ENCODE measurements at places on chromosomes 2 and 18.

DNA sequence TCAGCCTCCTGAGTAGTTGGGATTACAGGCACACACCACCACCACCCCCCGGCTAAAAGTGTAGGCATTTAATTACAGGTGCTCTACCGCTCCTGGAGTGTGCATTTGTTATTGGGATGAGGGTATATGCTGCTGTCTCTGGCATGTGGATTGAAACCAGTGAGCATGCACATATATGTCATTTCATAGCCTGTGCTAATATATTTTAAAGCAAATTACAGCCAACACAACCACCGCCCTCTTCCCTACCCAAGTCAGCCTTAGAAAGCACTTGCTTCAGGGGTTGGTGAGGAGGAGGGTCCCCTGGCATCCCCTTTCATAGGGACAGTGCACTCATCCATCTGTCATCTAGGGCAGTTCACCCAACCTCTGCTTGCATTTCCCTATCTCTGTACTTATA is 10.5 kb upstream of the TBC1D8 start:
- no peak for DNase-seq

DNA sequence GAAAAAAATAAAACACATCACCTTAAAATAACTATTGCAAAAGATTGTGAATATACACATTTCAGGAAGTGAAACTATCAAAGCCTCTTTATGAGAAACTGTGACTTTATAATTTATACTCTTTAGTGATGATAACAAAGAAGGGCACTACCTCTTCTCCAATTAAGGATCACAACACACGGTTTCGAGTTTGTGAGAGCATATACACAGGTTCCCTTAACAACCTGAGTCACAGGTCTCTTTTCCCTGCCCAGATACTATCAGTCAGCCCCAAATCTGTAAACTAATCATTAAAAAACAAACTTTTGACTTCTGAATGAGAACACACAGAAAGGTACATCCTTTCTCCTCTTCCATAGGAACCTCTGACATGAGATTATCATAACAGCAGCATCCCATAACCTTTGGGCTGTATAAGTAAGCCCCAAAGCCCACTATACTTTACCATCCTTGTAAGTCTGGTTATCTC is 44.9 kb downstream of the PTPN2 start:
- no peak for DNase-seq

DNA sequence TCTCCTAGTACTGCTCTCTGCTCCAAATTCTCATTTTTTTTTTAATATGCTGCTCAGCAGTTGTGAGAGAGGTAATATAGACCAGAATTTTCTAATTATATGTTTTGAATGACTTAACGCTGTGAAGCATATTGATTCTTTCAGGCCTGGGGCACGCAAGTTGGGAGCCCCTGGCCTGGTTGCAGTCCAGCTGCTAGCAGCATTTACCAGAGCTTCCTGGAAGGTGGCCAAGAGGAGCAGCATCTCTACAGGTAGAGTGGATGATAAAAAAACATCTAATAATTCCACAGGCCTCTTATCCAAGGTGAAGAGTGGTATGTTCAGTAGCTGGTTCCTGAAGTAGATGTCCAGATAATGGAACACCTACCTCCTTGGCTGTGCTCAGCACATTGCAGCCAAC is 7.3 kb upstream of the UGP2 start:
- no peak for DNase-seq

DNA sequence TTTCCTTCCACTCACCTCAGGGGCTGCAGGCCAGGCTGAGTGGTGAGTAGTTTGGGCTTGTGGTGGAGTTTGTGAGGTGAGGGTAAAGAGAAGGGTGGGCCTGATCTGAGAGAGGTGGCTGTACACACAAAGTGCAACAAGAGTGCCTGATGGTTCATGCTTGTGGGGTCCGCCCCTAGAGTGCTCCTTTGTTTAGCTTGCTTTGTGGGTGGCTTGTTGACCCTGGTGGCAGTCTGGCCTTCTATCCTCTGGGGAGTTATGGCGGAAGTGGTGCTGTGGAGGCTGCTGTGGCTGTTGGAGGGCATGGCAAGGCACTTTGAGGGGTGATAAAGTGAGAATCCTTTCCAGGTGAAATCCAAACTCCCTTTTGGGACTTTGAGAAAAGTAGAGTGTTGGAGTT is 10.6 kb downstream of the UBE2F start:
- no peak for DNase-seq

- no peak for DNase-seq
These were observed 29.5 kb upstream of the TGFA start for GRCh38 chr2:70583091-70583490.

DNA sequence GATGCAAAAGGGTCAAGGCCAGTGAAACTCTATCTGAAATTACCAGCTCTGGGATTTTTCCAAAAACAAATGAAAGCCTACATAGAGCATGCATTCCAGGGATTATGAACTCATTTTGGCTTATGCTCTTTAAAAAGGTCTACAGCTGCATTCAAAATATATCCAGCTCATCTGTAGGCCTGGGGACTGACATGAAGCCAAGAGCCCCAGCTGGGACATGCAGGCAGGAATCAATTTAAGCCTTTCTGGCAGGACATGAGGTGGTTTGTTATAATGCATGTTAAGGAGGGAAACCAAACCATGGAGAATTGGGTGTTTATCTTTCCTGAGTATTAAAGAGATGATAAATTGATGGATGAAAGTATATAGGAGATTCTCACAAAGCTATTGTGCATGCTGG is 164.5 kb downstream of the RBM43 start:
- no peak for DNase-seq

DNA sequence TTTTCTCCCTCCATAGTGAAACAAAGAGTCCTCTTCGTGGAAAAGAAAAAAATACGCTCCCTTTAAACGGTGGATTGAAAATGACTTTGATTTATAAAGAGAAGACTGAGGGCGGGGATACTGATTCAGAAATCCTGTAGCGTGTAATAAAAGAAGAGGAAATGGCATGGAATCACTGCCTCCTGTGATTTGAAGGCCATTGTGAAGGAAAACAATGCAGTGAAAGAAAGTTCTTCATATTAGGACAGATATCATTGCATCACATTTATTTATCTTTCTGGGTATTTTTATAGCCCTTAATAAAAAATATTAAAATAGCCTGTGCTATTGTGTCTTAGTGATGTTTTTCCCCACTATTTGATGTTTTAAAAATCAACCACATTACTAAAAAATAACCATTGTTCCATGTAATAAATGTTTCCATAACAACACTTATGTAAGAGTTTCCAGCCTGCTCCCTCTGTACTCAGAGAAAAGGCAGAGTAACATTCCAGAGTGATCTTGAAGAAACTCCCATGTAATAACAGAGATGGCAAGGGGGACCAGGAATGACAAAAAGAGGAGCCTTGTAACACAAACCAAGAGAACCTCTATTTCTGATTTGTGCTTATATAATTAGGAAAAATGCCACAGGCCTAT is 8.0 kb downstream of the MRPL33 start:
- DNase-seq: no peak

DNA sequence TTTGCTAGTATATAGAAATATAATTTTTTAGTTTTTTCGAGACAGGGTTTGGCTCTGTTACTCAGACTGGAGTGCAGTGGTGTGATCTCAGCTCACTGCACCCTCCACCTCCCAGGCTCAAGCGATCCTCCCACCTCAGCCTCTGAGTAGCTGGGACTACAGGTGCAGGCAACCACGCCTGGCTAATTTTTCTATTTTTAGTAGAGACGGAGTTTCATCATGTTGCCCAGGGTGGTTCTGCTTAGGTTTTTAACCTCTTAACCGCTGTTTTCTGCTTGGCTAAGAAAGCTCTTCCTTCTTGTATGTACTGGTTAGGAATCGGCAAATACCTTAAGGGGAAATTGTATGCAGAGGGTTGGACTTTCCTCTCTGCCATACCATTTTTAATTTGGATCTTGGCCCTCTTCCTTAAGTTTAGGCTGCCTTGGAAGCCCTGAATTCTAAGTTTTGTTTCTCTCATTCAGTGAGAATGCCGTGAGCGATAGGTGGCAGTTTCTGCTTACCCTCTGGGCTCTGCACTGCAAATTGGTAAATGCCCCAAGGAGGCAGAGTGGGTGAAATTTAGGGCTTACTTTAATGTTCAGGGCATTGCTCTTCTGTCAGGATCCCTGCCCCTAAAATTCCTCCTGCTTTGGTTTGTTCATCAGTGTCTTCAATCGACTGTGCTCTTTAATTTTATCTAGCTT is 32.3 kb downstream of the EML6 start:
- DNase-seq: no peak

- no peak for DNase-seq
These were observed 189.0 kb upstream of the CTAGE1 start for GRCh38 chr18:22606563-22607283.

DNA sequence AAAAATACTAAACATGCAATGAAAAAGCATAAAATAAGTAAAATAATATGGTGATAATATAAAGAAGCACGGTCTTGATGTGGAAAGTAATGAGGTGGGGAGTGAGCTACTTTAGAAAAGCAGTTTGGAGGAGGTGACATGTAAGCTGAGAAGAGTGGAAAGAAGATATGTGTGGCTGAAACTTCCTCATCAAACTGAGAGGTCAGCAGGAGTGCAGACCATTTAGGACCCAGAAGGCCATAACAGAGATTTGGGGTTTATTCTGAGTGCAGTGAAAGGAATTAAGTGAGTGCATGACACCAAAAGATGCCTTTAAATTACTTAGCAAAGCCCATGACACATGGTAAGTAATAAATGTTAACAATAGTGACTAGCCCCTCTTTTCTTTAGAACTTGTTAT is 24.4 kb upstream of the TMEM182 start:
- DNase-seq: no peak
